ENCODE measurements at places on chromosomes 1 and 21.

DNA sequence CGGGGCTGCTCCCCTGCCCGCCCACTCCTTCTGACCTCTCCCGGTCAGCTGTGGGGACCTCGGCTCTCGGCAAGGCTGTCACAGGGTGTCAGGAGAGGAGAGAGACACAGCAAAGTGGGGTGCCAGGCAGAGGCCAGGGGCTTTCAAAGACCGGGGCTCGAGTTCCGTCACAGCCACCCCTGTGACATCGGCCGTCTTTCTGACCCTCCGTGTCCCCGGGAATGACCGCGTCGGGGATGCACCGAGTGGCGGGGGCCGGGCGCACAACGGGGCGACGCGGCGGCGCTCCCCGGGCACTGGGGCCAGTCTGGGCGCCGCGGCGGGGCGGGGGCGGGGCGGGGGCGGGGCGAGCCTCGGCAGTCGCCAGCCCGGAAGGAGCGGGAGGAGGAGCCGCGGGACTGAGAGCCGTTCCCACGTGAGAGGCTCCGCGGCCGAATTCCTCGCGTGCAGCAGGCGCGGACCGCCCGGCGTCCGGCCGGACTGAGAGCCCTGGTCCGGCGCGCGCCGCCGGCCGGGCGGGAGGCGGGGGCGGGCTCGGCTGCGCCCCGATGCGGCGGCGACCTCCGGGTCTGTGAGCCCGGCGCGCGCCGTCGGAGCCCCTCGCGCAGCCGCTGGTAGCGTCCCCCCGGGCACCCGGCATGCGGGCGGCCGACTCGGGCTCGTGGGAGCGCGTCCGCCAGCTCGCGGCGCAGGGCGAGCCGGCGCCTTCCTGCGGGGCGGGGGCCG lies 229.7 kb upstream of the TMEM51 start:
- DNase-seq: peak; percentile 77

DNA sequence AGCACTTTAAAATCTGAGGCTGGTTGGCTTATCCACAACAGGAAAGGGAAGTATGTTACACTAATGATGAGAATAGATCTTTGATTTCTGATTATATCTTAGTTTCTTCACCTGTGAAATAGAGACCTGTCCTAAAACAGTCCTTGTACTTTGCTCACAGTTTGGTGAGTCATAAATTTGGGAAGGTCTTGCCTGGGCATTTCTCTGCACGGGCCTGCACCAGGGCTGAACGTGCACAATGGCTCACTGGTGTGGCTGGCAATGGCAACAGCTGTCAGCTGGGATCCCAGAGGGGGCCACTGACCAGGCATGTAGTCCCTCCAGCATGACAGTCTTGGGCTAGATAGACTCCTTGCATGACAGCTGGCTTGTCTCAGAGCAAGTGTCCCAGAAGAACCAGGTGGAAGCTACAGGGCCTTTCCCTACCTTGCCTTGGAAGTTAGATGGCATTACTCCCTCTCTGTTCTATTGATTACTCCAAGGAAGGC lies 367.4 kb downstream of the DISC1 start:
- no peak for DNase-seq

- no peak for DNase-seq
Observed at GRCh38 chr1:71666609-71667008, 585.8 kb upstream of the ZRANB2 start.

GRCh38 chr1:220077887-220078286 lies 11.7 kb downstream of the BPNT1 start:
- DNase-seq: no peak

DNA sequence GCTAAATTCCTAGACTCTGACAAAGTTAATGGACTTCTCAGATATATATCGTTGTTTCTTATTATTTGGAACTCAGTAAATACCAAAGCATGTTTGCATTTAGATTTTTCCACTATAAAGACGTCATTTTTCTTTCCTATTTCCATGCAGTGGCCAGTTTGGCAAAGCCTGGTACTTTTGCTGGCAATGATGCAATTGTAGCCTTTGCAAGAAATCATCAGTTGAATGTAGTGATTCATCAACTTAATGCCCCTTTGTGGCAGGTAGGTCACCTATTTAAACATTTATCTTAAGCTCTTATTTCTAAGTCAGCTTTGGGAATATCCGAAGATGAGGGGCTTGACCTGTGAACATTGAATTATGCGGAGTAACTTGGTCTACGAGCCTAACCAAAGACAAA lies 12.0 kb downstream of the OTUD3 start:
- no peak for DNase-seq

DNA sequence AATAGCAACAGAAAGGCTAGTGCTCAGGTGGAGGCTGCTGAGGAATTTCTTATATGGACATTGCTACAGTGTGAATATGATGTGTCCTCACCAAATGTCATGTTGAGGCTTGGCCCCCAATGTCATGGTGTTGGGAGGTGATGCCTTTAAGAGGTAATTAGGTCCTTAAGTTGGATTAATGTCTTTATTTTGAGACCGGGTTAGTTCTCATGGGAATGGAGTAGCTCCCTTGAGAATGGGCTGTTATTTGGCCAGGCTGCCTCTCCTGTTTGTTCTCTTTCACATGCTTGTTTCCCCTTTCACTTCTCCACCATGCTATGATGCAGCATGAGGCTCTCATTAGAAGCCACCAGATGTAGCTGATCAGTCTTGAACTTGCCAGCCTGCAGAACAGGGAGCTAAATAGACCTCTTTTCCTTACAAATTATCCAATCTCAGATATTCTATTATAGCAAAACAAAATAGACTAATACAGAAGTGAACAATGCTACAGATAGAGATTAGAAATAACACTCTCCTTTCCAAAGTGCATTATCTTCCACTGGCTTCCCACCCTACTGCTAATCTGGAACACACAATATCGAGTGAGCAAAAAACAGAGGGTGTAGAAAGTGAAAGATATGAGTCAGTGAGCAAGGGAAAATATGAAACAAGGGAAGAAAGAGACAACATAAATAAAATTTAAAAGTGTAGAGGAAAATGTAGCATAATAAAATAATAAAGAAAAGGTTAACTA lies 160.2 kb downstream of the NTMT2 start:
- DNase-seq: no peak

All from dorsolateral prefrontal cortex (tissue), 122 donors.